Ecto neural progenitor cell (in vitro differentiated cells): ENCODE measurements at places on chromosomes 12 and 14.

DNA sequence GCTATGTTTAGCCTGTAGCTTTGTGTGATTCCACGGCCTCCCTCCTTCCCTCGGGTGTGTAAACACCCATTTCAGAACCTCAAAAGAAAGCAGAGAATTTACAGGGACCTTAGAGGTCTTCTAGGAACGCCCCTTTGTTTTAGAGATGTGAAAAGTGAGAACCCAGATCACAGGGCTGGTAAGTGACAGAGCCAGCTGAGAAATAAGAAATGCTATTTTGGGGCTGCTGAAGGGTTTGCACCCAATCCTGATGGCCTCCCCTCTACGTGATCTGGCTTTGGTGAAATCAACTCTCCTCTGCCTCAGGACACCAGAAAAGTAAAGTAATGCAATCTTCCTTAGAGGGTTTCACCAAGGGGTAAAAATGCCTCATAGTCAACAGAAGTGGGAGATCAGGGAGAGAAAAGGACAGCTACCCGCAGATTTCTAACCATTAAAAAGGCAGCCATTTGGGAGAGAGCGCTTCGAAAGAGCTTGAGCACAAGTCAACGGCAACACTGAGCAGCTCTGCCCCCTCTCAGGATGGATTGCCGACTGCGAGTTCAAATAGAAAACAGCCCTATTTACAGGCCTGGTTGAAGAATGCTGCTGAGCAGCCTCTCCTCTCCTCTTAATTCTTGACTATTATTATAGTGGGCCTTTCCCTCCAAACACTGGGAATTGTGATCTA is 78.5 kb upstream of the RASSF3 start:
- DNase-seq: no peak

DNA sequence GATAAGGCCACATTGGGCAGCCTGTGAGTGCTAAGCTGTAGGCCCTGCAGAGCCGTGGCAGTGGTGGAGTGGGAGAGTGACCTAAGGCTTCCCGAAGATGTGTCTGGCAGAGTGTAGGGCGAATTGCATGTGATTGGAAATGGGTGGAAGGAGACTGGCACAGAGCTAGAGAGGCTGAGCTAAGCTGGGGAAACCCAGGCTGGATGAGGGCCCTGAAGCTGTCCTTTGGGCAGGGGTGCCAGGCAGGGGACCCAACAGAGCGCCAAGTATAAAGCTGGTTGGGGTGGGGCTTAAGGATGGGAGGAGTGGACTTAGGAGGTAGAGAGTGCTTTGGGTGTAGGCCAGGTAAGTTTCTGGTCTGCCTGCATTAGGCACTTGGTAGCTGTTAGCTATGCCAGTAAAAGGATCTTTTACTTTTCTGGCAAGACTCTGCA is 47.9 kb downstream of the WDR20 start:
- no peak for DNase-seq

DNA sequence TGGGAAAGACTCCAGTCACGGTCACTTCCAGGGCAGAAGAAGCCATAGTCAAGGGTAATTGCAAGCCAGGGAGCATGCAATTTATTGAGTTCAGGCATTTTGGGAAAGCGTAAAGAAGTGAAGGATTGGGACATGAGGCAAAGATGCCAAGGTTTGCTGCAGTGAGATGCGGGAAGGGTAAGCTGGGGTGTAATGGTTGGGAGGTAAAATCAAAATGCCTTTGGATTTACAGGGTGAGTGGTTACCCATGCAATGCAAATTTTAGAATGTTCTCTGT is 167.5 kb downstream of the BRMS1L start:
- no peak for DNase-seq

DNA sequence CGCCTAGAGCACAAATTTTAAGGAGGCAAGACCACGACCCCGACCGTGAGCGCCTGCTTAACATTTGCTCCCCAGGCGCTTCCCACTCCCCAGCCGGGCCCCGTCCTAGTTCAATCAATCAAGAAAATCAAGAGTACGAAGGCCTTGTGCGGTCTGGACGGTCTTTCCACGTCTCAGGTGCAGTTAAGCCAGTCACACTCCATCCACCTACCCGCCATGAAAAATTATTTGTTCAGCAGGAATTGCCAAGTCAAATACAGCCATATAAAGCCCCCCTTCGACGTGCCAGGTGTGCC is 603 bp upstream of the LRR1 start:
- DNase-seq: peak; percentile 54

DNA sequence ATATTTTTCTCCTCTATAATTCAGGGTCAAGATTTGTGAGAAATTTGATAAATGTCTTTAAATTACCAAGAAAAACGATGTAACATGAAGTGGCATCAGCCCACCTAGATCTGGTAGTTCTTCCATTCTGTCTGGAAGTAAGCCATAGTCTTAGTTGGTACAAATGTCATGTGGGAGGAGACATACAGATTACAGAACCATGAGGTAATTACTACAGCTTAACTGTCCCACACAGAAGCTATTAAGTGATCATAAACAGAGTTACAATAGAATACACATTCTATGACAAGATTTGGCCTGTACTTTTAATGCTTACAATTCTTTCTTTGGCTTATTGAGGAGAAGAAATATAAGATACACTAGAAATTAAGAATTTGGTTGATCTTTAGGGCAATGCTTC is 13.7 kb upstream of the SIX1 start:
- DNase-seq: no peak

- DNase-seq: no peak
These were observed 132.6 kb downstream of the BMP4 start for GRCh38 chr14:53824061-53824460.

- DNase-seq: no peak
These were observed at the start of gene OR6C4 for GRCh38 chr12:55549302-55549701. OR6C4 (plus strand) TSS chr12:55549602; CDS start chr12:55551227, 1,625 bp downstream.

- no peak for DNase-seq
These were observed 13.2 kb downstream of the OTX2 start for GRCh38 chr14:56797003-56797568.

GRCh38 chr14:49221316-49221715 is 364.9 kb downstream of the RPS29 start:
- DNase-seq: no peak

GRCh38 chr12:78260976-78261375 is 430.3 kb downstream of the NAV3 start:
- DNase-seq: no peak

DNA sequence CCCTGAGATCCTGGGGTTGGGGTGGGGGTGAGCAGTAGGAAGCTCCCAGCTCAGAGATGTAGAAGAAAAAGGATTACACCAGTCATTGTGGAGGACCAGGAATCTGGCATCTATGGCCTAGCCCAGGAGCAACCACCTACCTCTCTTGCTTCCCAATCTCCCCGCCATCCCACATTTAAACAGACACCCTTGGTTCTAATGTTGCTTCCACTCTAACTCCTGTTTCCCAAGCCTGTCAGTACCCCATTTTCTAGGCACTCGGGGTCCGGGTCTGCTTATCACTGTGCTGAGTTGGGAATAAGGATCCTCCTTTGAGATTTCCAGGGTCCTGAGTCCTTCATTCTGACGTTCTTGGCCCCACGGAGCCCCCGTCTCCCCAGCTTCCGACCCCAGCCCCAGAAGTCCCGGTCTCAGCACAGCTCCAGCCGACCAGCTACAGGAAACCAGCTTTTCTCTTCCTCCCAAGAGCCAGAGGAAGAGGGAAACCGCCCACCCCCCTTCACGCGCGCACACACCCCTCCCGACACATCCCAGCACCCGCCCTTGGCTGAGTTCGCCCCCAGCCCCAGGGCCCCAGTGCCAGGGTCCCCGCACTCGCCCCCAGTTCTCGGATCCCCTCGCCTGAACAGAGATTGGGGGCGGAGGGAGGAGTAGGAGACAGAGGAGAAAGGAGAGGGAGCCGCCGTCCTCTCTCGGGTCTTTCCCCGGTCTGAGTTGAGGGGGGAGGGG is 1.2 kb downstream of the ITGA5 start:
- peak; percentile 67 for DNase-seq

DNA sequence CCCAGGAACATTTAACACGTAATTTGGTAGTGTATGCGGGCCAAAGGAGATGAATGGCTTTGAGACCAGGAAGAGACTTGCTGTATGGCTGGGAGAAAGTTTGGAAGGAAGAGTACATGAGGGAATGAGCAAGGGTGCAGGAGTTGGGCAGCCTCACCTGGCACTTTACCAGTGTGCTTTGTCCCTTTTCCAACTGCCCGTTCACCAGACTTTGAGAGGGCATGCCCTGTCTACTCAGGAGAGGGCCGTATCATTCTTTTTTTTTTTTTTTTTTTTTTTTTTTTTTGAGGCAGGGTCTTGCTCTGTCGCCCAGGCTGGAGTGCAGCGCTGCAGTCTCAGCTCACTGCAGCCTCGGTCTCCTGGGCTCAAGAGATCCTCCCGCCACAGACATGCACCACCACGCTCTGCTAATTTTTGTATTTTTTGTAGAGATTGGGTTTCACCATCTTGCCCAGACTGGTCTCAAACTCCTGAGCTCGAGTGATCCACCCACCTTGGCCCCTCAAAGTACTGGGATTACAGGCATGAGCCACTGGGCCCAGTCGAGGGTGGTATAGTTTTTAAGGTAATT is 6.5 kb downstream of the DYNC1H1 start:
- no peak for DNase-seq

- no peak for DNase-seq
These were observed 1.3 kb downstream of the NAA30 start for GRCh38 chr14:57391517-57392195.

GRCh38 chr12:68951652-68952051 is 18.7 kb upstream of the CPM start:
- no peak for DNase-seq

GRCh38 chr12:56699020-56699661 is 11.1 kb upstream of the PTGES3 start:
- no peak for DNase-seq

DNA sequence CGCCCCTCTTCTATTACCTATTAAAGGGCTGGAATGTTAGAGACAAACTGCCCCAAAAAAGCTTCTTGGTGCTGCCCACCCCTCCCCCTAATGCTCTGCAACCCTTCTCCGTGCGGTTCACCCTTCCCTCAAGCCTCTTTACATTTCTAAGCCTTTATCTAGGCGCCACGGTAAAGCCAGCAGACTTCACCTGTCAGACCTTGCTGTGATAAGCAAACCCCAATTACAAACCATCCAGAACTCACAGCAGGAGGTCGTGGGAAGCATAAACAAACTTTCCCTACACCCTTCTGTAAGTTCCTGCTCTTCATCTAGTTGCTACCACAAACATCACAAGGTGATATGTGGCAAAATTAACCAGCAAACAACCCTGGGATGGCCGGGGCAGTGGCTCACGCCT is 56.8 kb downstream of the MOK start:
- DNase-seq: no peak

DNA sequence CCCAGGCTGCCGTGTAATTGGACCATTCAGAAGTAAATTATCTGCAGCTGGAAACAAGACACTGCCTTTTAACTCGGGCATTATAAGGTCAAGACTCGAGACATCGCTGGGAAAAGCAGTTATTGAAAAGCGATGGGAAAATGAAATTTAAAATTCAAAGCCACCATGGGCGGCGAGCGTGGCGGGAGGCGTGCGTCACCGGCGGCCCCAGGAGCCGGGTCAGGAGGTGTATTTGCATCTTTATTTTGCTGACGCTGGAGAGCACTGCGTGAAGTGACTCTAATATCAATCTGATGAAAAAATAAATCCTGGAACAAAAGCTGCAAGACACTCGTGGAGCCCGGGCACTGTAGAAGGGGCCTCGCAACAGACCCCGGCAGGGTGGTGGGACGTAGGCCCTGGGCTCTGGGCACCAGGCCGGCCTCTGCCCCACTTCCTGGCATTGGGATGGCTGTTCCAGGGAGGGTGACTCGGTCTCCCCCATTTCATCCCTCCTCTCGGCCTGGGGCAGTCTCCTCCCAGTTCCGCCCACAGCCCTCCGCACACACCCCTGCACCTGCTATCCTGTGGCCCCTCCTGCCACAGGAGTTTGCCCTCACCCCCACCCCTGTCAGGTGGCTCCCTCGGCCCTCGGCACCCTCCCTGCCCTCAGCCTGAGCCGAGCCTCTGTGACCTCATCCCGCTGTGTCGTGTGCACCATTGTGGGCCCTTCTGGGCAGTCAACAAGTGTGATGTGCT is 196.2 kb downstream of the KIF26A start:
- DNase-seq: peak; percentile 22

- no peak for DNase-seq
These were observed 82.2 kb downstream of the PPP2R5C start for GRCh38 chr14:101843665-101844064.

DNA sequence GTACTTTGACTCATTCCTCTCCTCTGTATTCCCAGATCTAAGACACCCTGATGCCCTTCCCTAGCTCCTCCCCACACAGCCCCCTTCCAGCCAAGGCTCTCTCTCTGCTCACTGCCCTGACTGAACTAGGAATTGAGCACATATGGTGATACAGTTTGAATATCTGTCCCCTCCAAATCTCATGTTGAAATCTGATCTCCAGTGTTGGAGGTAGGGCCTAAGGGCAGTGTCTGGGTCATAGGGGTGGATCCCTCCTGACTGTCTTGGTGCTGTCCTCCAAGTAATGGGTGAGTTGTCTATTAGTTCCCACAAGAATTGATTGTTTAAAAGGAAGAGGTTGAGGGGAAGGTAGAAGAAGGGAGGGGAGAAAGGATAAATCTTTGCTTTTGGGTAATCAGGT is 17.4 kb downstream of the CMKLR1 start:
- no peak for DNase-seq

GRCh38 chr14:64064447-64064846 is 211.6 kb downstream of the SYNE2 start:
- no peak for DNase-seq

- DNase-seq: no peak
These were observed 280.5 kb downstream of the PCNX1 start for GRCh38 chr14:71187633-71188356.

DNA sequence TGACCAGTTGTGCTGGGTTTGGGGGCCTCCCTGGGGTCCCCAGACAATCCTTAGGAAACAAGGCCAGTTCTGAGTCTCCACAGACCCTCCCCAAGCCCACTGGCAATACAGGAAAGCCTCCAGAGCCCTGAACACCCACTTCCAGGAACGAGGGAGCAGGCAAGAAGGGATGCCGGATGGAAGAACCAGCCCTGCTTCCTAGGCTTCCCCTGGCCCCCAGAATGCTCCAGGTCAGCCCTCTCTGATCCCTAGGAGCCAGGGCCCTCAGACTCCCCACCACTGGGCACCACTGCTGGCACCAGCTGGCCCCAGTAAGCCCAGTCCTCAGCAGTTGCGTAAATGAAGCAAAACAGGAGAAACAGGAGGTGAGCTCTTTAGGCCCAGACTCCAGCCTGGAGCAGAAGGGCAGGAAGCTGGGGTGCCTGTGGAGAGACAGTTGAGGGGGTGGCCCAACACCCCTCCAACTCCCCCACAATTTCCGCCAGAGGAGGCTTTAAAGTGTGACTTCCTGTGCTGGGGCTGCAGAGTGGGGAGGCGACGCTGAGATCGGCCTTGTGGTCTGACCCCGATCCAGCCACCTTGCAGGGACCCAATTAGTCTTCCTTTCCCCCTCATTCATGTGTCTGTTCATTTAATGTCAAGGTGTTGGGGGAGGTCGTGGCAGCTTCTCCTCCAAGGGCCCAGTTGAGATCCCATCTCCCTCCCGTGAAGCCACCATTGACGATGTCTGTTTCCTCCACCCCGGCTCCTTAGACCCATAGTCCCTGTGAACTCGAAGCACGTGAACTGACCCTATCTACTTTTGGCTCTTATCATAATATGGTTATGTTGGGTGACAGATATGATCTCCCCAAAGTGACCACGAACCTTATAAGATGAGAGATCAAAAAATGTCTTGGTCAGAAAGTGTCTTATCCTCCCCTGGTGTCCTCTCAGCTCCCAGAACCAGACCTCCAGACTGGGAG is 4.7 kb downstream of the TNFRSF1A start:
- no peak for DNase-seq
